ENCODE measurements at places on chromosomes 4 and X.

- DNase-seq: no peak
Measured at GRCh38 chr4:18445110-18445509, 423.6 kb upstream of the LCORL start.

GRCh38 chrX:111837197-111837596 is 38.8 kb upstream of the TRPC5OS start:
- no peak for DNase-seq

GRCh38 chr4:82124365-82124764 is 249.4 kb downstream of the HNRNPD start:
- no peak for DNase-seq

DNA sequence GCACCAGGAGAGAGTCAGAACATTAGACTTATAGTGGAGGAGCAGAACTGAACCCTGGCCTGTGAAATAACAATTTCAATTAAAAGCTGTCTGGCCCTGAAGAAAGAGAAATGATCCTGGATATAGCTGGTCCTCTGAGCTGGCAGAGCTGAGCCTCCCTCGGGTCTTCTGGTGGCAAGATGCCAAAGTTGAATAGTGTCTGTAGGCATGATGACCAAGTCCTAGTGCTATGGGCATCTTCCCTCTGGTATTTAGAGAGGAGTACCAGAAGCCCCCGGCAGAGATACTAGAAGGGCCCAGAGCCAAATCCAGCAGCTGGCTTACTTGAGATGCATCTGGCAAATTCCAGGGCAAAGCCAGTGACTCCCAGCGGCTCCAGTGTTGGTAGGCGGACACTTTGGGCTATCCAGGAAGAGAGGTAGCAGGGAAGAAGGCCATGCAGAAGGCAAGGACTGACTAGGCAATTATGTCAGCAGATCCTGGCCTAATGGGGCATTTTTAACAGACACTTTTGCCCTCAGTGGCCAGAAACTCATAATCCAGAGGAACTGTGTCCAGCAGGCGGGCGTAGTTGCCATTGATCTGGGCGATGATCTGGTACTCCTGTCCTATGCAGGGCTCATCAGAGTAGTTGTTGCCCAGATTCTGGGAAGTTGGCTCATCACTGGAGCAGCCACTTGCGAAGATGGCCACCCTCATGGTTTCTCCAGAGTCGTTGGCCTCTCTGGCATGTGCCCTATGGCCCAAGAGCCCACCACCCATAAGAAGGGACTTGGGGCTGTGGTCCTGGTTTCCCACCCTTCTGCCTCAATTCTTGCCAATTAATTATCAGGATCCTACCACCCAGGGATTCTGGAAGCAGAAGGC is 17.9 kb downstream of the VSIG4 start:
- no peak for DNase-seq

DNA sequence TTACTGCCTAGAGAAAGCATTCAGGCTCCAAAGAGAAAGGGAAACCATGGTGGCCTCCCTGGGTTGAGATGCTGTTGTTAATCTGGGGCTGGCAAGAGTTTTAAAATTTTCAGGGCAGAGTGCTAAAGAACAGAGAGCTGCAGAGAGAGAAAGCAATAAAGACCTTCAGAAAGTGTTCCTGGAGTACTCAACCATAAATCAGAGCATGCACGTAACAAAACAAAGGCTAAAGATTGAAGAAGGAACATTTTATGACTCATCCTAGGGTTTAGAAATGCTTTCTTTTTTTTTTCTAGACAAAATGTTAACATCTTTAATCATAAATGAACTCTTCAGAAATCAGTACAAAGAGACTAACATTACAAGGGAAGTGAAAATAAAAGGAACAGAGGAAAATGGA is 562.3 kb upstream of the NDST4 start:
- no peak for DNase-seq

DNA sequence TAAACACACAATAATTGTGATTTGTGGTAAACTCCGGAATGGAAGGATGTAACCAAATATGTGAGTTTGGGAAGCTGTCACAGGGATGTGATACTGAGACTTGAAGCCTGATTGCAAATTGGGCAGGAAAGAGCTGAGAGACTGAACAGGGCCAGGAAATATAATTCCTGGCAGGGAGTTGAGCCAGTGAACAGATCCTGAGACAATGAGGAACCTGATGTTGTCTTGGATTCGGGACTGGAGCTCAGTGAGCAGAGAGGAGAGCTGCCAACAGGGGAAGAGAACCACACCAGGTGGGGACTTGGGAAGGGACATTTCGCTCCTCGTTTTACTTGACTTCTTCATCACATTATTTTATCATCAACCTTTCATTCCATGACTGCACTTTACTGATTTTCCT is 386.0 kb downstream of the TLL1 start:
- no peak for DNase-seq

DNA sequence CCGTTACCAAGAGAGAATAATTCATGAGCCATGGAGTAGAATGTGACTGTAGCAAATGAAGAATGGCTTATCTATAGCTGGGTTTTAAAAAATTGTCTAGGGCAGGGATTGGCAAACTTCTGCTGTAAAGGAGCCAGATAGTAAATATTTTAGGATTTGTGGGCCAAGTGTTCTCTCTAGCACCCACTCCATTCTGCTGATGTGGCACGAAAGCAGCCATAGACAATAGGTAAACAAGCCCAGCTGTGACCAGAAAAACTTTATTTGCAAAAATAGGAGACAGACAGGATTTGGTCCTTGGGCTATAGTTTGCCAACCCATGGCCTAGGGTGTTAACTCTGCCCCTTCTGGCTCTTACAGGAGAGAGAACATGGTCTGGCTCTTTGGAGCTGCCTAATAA is 127.2 kb downstream of the AKAP4 start:
- DNase-seq: no peak

DNA sequence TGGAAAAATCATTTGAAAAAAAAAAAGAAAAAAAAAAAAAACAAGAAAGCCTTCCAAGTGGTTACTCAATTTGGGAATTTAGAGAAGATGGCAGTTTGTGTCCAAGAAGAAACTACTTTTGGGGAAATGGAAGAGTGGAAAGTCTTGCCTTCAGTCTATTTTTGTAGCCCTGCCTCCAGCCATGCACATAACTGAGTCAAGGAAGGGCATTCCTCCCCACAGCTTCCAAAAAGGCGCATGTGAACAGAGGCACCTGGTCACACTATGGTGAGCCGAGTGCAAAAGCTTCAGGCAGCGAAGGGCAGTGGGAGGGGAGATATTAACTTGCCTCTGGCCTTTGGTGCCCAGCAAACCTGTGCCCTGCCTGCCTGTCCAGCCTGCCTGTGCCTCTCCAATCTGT is 163.7 kb downstream of the SMIM20 start:
- no peak for DNase-seq

DNA sequence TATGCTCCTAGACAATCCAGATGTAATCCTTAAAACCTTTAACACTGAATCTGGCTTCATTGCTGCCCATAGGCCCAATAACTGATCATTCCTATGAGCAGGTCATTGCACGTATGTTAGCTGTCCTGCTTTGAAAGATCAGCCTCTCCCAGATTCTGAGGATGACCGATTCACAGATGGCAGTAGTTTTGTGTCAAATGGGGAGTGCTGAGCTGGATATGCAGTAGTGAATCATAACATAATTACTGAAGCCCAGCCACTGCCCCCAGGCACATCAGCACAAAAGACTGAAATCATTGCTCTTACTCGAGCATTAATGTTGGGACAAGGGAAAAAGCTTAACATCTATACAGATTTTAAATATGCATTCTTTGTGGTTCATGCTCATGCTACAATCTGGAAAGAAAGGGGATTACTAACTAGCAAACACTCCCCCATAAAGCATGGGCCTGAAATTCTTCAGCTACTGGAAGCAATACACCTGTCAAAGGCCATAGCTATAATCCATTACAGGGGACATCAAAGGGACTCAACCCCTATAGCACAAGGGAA is 16.4 kb upstream of the ZNF280C start:
- DNase-seq: no peak
